ENCODE measurements at places on chromosomes 16 and 17. TPM values are rescaled to one million over a fixed set of nuclear protein-coding genes. Genes with fewer than 3 reads are reported as not detected.
A peak's percentile ranks its signal among the peaks of the same experiment; 100 is the strongest.

- DNase-seq: peak; percentile 86
Observed at GRCh38 chr16:56610017-56610608, 1.7 kb downstream of the MT2A start.

DNA sequence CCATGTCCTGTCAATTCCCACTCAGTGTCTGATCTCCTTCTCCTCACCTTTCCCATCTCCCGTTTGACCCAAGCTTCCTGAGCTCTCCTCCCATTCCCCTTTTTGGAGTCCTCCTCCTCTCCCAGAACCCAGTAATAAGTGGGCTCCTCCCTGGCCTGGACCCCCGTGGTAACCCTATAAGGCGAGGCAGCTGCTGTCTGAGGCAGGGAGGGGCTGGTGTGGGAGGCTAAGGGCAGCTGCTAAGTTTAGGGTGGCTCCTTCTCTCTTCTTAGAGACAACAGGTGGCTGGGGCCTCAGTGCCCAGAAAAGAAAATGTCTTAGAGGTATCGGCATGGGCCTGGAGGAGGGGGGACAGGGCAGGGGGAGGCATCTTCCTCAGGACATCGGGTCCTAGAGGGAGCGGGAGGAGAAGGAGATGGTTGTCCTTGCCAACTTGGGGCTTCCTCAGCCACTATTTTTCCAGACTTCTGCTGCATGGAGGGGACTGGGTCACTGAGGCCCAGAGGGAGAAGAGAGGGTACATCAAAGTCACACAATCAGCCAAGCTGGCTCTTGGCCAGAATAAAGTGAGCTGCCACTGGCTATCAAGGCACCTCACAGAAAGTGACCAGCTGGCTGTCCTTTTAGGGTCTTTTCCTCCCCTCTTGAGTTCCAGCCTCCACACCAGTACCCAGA lies 1.9 kb upstream of the TBC1D10B start:
- DNase-seq: peak; percentile 38

GRCh38 chr17:27222515-27222914 lies 71.4 kb upstream of the WSB1 start:
- no peak for DNase-seq

The KRT32 gene
- total RNA-seq: not detected

The JPT2 gene
- 22.8 TPM for total RNA-seq

Measured in osteoblast (primary cell).